ENCODE measurements at places on chromosomes 5 and 9.

- peak; percentile 85 for DNase-seq
Measured at GRCh38 chr5:176611435-176611834, 1.5 kb upstream of the GPRIN1 start.

DNA sequence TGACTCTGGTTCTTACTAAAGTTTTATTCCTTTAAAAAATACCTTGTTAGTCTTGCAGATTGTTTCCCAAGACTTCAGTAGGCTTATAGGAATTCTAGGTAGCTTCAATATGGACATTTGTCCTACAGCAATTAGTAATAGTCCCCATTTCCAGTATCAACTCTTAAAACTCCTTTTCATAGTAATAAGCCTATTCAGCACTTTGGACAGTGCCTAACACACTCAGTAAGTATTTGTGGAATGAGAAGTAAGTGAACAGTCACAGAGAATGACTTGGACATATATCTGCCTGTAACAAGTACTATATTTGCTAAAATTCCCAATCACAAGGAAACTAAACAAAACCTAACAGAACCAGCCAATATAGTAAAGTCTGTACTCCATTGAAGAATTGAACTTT is 1291.8 kb upstream of the DMAC1 start:
- DNase-seq, result no peak

DNA sequence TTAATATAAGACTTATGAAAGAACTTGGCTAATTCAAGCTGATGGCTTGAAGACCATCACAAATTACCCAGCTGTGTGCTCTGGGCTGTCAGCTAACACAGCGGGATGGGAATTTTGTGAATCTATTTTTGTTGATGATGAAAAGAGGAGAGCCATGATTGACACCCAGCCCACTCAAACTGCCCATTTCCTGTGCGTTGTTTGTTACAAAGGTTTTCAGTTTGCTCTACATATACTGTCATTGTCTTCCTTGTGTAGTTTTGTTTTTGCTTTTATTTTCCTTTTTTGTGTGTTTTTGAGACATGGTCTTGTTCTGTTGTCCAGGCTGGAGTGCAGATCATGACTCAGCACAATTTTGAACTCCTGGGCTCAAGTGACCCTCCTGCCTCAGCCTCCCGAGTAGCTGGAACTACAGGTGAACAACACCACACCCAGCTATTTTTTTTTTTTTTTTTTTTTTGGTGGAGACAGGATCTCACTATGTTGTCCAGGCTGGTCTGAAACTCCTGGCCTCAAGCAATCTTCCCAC is 400.3 kb downstream of the ICE1 start:
- DNase-seq, result no peak

- peak; percentile 43 for DNase-seq
Measured at GRCh38 chr9:27548055-27548741, 18.6 kb upstream of the MOB3B start.

DNA sequence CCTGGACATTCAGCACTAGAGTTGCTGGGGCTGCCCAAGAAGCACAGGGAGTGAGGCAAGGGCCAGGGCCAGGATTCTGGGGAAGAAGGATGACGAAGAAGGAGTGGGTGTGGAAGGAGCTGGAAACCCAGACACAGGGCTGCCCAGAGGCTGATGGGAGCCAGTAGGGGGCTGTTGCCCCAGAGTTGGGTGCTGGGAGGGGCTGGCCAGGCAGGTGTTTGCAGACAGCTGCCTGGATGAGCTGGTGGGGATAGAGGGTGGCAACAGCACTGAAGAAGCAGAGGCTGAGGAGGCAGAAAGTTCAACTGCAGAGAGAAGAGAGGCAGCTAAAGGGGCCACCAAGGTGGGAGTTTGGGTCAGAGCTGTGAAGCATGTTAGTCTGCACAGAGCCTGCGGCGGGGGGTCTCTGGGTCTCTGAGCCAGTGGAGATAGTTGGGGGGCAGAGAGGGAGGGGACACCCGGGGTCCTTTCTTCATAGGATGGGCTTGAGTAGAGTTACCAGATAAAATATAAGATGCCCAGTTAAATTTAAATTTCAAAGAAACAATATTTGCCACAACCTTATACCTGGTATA is 2.5 kb upstream of the AQP7 start:
- no peak for DNase-seq

GRCh38 chr9:14251154-14252071 is 62.5 kb downstream of the NFIB start:
- DNase-seq, result peak; percentile 92

DNA sequence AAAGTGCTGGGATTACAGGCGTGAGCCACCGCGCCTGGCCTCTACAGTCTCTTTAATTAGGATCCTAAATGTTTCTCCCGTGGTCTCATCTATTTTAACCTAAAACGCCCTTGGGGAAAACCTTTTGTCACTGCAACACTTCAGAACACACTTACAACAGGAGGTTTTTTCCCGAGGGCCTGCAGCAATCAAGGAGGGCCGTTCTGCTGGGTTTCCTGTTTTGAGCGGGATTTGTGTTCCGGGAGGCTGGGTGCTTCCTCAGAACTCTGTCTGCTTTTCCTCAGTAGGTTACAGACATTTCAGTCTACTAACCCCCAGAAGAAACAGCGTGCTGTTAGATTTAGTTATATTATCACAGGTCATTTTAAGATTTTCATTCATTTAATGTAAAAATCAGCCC is 65.4 kb upstream of the IRX4 start:
- no peak for DNase-seq

DNA sequence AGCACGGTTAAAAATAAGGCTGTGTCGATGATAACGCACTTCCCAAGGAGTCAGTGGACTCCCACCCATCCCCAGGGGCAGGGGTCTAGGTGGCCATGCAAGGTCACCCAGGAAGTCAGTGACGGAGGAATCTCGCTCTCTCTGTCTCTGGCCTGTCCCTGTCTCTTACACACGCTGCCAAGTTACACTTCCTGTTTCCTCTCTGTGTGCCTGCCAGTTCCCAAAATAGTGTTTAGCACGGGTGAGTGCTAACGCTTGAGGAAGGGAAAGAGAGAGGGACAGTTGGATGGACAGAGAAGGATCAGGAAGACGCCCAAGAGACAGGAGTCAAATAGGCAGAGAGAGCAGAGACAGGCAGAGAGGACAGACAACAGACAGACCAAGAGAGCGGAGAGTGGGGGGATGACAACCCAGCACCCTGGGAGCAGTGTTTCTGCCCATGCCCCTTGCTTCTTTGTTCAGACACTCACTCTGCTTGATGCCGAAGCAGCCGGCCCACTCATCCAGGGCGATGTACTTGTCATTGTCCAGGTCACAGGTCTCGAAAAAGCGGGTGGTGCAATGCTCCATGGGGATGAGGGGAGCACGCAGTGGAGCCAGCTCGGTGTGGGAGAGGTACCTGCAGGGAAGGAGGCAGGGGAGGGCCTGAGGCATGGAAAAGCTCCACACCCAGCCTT is 23.0 kb downstream of the SPARC start:
- peak; percentile 38 for DNase-seq
